ENCODE measurements at places on chromosomes 2 and 18.

DNA sequence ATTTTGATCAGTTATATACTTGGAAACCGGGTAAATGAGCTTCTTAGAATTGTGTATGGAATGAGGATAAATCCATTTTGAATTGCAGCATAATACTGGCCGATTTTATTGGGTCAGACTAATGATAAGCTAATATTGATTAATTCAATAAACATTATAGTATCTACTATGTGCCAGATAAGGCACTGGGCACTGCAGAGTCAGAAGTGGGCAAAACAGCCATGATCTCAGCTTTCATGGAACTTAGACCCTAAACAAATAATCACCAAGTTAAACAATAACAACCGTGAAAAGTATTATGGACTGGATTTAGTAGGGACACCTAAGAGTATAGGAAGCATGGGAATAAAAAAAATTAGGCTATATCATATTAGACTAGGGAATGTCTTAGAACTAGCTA, 297.0 kb upstream of the PKDCC start:
- DNase-seq, result no peak

DNA sequence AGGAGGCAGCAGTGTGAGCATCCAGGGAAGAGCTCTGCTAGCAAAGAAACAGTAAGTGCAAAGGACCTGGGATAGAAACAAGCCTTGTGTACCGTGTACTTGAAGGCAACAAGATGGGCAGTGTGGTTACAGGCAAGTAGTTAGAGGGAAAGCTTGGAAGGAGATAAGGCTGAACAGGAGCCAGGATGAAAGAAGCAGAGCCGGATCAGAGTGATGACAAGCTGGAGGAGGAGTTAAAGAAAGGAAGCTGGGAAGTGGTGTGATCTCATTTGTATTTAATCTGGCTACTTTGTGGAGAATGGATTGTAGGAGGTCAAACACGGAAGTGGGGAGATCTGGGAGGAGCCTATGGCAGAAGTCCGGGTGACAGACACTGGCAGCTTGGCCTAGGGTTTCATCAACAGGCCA, 44.7 kb upstream of the VPS54 start:
- no peak for DNase-seq

DNA sequence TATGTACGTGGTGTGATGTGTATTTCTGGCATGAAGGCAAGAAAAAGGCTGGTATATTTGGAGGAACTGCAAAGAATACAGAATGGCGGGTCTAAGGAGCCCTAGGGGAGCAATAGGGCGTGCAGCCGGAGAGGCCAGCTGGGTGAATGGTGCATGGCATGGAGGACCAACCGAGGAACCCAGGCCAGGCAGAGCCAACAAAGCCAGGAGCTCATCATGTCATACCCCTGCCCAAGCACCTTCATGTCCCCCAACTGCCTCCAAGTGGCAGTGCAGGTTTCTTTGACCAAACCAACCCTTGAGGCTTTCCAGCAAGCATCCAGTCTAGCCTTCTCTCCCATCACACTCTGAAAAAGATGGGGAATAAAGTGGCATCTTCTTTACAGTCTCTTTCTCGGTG, 8.9 kb upstream of the KCNK3 start:
- DNase-seq, result no peak

DNA sequence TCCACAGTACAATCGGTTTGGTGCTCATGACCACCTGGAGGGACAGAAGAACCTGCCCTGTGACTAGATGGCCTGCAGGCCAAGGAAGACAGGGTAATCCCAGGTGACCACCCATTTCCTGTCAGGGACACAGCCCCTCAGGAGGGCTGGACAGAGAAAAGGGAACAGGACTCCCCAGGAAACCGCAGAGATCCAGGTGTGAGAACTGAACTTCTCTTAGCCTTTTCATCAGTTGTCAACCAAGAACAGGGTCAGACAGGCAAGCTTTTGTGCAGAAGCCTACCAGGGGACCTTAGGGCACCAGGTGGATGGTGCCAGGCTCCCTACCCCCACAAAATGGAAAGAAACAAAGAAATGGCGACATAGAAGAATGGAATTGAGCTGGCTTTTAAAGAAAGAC, 132.3 kb downstream of the HDAC4 start:
- DNase-seq, result no peak

DNA sequence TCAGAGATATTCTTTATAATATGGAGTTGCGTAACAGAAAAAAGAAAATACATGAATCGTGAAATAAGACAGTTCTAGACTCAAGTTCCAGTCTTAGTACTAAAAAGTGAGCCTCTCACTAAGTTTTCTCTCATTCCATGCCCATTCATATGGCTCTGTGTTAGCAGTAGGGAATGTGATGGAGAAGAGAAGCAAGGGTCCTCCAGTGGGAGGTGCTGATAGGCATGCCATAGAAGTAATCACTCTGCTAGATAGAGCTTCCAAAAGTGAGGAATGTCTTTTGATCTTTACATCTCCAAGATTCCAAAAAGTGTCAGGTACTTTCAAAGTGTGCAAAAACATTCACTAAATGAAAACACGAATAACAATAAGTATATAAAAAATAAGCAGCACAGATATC, 678.4 kb downstream of the DCDC2C start:
- no peak for DNase-seq

- no peak for DNase-seq
These were observed 265.3 kb downstream of the SETBP1 start for GRCh38 chr18:44945888-44946401.

- DNase-seq, result no peak
These were observed 19.1 kb upstream of the STEAP3 start for GRCh38 chr2:119204525-119204924.

- DNase-seq, result no peak
These were observed 68.4 kb downstream of the UGGT1 start for GRCh38 chr2:128159437-128159836.

Data from kidney (tissue), 22 donors.